CD4-positive, alpha-beta T cell treated with Interleukin-15 for 1 hour (primary cell): ENCODE measurements at places on chromosomes 2 and 18.

DNA sequence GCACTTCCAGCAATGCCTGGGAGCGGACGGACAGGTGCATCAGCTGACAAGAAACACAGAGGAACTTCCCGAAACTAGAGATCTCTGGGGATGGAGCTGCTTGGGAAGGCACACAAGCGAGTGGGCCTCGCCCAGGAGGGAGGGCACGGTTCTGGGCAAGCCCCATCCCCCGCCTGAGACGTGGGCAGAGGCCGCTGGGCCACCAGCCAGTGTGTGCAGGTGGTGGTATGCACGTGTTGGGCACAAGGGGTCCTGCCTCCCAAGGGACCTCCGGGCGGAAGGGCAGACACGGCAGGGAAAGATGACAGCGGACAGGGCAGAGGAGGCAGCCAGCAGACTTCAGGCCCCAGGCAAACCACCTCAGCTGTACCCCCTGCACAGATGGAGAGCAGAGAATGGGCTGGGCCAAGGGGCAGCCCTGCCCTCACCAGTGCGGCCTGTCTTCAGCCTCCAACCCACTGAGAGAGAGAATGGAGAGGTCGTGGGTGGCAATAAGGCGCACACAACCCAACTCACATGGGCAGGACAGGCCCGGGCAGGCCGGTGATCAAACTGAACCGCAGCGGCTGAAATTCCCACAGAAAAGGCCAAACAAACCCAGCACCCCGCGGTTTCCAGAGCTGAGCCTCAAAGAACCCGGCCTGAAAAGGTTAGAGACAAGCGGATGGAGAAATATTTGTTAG, 51.2 kb downstream of the HDAC4 start:
- DNase-seq = no peak

DNA sequence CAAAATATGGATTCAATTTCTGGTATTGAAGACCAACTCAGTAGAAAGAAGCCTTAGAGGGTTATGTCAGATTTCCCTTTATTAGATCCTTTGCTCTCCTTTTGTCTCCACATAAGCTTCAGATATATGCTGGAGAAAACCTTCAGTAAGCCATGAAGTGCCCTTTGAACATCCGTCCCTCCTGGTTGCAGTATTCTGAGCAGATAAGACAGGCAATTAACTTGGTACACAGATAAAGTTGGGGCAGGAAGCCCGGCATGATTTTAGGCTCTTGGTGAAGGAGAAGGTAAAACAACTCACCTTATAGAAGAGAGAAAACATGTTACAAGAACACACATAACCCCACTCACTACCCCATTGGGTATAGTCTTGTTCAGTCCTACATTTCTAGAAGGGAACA, 76.4 kb downstream of the SRD5A2 start:
- no peak for DNase-seq

- DNase-seq = no peak
Observed at GRCh38 chr18:49863769-49864621, 50.7 kb upstream of the ACAA2 start.

DNA sequence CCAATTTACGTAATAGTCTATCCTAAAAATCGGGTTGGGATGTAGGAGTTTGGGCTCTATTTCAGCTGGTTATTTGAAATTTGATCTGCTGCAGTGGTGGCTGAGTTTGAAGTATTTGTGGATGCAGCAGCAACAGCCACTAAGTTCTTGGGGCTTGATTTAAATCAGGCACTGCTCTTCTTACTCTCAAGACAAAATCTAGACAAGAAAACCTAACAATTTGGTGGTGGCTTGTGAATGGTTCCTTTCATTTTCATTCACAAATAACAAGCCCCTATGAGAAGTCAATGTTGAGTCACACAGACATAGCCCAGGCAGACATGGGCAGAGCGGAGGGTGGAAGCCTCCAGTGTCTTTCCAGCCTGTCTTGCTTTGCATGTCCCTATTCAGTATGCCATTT, 199.3 kb downstream of the LTBP1 start:
- DNase-seq = no peak
